ENCODE measurements at places on chromosomes 16 and 17.

DNA sequence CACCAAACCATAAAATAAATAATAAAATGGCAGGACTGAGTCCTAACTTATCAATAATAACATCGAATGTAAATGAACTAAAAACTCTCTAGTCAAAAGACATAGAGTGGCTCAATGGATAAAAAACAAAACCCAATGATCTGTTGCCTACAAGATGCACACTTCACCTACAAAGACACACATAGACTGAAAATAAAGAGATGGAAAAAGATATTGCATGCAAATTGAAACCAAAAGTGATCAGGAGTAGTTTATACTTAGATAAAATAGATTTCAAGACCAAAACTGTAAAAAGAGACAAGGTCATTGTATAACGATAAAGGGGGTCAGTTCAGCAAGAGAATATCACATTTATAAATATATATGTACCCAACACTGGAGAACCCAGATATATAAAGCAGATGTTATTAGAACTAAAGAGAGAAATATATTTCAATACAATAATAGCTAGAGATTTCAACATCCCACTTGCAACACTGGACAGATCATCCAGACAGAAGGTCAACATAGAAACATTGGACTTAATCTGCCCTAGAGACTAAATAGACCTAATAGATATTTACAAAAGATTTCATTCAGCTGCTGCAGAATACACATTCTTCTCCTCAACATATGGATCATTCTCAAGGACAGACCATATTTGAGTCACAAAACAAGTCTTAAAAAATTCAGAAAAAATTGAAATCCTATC is 29.8 kb downstream of the SLC47A2 start:
- no peak for DNase-seq

- no peak for DNase-seq
These were observed 26.7 kb downstream of the WNT9B start for GRCh38 chr17:46878055-46878454.

- DNase-seq, result no peak
These were observed 13.9 kb downstream of the CD300A start for GRCh38 chr17:74480290-74480689.

DNA sequence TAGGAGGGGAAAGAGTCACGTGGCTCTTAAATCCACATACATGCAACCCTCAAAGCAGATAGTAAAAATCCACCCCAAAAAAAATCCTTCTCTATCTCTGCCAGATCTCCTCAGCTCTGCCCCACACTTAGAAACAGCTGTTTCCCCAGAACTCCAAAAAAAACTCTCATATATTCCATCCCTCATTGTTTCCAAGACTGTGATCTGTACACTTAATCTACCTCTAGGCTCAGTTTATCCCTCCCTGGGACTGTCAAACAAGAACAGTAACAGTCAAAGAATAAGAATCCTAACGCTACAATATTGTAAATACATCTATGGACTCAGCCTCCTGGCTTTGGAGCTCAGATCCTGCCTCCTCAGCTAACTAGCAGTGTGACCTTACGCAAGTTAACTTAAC is 11.6 kb downstream of the CUEDC1 start:
- DNase-seq, result no peak

- DNase-seq, result no peak
These were observed 1.3 kb downstream of the AKAP1 start for GRCh38 chr17:57086069-57086930.

GRCh38 chr16:2717383-2718263 is 2.4 kb downstream of the PRSS27 start:
- DNase-seq, result no peak

GRCh38 chr16:79765431-79765830 is 164.9 kb upstream of the MAF start:
- no peak for DNase-seq

DNA sequence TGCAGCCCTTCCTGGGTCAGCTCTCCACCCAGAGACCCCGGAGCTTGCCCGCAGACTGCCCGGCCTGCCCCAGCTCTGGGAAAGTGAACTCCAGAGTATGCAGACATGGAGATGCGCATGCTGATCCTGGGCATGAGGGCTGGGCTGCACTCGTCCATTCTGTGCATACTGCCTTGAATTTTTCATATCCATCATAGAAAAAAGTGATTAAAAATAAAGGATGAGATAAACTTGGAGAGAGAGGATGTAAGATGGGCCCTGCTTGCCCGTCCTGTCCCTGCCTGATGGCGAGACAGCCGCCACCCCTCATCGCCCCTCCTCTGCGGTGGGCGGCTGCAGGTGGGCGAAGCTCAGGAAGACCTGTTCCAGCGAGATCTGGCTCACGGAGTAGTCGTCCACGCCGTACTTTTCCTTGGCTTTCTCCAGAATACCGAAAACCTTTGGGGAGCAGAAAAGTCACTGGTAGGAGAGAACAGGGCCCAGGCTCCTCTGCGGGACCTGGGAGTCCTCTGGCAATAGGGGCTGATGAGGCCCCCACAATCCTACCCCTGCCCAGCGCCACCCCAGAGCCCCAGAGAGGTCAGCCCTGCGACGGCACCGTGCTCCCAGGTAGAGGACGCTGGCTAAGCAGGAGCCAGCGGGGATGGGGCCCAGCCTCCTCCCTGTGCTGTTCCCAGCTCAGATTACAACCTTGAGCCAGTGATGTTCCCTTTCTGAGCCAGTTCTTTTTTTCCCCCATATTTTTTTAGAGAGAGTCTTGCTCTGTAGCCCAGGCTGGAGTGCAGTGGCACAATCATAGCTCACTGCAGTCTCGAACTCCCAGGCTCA is 8.7 kb upstream of the RNPS1 start:
- DNase-seq, result no peak

- no peak for DNase-seq
These were observed 888 bp downstream of the PIGW start for GRCh38 chr17:36535669-36536081.

GRCh38 chr16:15464401-15465186 is 30.2 kb downstream of the BMERB1 start:
- no peak for DNase-seq

- no peak for DNase-seq
These were observed 10.2 kb downstream of the SETD1A start for GRCh38 chr16:30967795-30968194.

GRCh38 chr17:35795007-35795870 is at the start of gene MMP28:
Gene MMP28 (minus strand): TSS chr17:35795641. CDS start chr17:35795377, 264 bp downstream.
- no peak for DNase-seq

- DNase-seq, result no peak
These were observed 6.4 kb upstream of the CMTM3 start for GRCh38 chr16:66598111-66598510.

DNA sequence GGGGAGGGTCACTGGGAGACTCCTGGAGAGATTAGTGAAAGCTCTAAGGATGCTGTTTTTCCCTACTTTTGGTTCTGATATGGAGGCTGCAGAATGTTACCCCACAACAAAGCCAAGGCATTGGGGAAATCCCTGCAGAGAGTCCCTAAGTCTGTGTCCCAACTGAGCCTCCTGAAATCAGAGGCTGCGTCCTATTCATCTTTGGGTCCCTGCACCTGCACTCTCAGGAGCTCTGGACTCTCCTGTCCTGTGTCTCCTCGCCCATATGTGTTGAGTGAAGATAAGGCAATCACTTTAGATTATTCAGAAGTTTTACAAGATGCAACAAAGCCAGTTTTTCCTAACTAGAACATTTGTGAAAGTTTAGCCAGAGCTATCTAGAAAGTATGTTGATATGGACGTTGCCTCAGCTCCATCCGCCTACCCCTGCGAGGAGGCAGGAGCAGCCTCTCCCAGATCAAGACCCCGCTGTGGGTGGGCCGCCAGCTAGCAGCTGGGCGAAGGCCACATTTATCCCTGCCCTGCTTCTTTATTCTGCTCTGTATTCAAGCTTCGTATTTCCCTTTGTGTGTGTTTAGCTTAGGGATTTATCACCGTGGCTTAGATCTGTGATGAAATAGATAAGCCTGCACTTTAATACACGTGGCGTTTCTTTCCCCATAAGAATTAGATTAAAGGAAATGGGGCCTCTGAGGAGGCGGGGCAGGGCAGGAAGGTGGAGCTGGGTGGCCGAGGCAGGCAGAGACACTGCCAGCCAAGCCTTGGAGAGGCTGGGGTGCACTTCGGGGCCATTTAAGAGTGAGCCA is 37.4 kb downstream of the SHISA6 start:
- peak; percentile 39 for DNase-seq

- no peak for DNase-seq
These were observed 41.1 kb downstream of the KIAA0753 start for GRCh38 chr17:6599364-6599763.

GRCh38 chr17:77778636-77779489 is 179.6 kb upstream of the TNRC6C start:
- DNase-seq, result no peak

- DNase-seq, result no peak
These were observed 24.2 kb upstream of the IL17C start for GRCh38 chr16:88613911-88614817.

- DNase-seq, result no peak
These were observed 394.7 kb downstream of the SOX9 start for GRCh38 chr17:72515291-72516065.

GRCh38 chr17:2954898-2955445 is 108.4 kb downstream of the OR1D5 start:
- no peak for DNase-seq

DNA sequence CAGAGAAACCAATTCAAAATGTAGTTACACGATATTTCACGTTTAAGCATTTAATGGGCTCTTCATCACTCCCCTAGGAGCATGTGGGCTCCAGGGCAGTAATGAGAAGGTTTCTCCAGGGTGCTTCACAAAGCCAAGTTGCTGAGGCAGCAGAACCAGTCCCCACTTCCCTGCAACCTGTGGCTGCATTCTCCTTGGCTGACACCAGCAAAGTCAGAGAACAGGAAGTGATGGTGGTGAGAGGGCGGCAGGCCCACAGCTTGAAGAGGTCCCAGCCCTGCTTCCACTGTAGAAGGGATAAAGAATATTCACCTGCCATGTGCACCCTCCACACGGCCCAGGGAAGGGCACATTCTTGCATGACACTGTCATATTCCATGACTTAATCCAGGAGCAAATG is 133.2 kb downstream of the CBLN1 start:
- no peak for DNase-seq

DNA sequence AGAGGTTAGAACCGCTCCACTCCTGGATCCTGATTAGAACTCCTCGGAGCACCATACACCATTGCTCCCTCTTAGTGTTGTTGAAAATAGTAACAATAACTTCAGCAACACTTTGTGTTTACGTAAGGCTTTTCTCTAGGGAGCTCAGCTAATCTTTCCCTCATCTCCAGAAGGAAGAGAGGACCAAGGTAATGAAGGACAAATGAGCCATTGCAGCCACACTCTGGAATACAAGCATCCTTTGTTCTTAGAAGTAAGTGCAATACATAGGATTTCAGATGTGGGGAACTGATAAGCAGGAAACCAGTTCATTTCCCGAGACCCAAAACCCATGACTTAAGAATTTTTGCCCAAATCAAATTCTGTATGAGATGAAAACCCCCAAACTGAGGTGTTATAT is 22.9 kb upstream of the ZNF652 start:
- no peak for DNase-seq

DNA sequence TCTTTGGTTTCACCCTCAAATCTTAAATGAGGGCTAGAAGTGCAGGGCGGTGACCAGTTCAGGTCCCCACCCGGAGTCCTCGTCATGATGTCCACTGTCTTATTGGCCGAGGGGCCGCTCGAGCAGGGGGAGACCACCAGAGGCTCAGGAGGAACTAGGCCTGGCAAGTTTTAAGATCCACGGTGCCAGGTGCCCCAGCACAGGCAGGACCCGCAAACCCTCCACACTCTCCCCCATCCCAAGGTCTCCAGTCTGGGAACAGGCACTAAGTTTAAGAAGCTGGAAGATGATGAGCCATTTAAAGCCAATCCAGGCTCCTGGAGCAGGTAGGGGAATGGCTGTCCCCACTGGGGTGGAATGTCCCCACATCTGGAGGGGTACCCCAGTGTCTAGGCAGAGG is 4.1 kb downstream of the DLX3 start:
- DNase-seq, result no peak

DNA sequence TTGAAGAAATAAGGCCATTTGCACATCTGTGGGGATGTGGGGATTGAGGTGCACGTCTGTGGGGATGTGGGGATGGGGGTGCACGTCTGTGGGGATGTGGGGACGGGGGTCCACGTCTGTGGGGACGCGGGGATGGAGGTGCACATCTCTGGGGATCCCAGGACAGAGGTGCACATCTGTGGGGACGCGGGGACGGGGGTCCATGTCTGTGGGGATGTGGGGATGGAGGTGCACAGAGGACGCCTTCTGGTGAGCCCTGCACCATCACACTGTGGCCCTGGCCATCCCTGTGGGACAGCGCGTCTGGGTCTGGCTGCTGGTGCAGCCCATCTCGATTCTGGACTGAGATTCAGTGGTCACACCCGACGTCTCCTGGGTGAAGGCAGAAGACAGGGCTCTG is 161.4 kb downstream of the LAT start:
- no peak for DNase-seq

DNA sequence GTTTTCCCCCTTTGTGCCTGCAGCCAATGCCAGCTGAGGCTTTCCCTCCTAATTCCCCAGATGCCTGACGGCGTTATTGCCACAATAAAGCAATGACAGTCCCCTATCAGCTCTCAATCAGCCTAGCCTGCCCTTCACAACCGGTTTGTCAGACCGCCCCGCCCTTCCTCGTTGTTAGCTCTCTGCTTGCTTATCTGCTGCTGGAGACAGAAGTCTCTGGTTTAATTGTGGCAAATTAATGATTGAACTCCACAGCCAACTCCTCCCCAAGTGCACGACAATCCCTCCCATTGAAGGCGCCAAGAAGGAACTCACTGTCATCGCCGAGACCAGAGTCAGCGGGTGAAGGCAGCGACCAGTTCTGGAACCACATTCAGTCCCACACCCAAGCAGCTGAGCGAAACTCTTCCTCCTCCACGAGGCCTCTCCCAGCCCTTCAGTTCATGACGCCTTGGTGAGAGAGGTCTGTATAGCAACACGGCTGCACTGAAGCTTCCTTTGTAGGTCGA is 474.4 kb downstream of the SLC39A11 start:
- DNase-seq, result no peak

GRCh38 chr17:74525781-74526288 is 5.4 kb downstream of the CD300LB start:
- no peak for DNase-seq
